DMS 273 treated with DMSO at 0.1 percent for 48 hours (cell line): ENCODE measurements at places on chromosomes 5 and 9.

DNA sequence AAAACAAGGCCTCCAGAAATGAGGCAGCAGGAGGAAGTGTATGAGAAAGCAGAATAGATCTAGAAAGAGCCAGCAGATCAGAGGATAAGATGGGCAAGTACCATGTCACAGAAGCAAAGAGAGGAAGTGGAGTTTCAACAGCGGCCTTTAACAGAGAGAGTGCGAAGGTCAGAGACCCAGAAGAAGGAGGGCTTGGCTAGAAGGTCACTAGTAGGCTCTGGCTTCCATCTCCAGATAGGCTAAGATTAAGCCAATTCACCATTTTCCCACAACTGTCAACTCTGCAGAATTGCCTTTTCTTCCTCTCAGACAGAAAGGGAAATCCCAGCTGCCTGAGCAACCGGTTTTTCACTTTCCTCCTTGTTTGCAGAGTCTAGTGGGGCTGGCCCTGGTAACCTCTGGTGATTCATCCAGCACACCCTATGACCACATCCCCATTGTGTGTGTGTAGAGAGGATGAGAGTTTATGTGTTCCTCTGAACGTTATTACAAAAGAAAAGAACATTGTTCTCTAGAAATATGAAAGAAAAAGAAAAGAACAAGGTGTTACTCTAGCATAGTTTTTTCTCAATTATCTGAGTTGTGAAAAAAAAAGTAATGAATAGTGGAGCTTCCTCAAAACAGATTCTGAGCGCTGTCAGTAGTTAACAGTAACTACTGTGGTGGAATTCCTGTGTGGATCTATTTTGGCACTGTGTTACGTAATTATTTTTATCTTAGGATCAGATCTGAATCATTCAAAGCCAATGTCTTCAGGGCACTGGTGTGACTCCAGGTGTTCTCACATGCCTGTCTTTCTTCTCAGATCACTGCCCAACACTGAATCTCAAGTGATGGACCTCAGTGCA lies 220.4 kb downstream of the ARRDC3 start:
- DNase-seq = no peak

DNA sequence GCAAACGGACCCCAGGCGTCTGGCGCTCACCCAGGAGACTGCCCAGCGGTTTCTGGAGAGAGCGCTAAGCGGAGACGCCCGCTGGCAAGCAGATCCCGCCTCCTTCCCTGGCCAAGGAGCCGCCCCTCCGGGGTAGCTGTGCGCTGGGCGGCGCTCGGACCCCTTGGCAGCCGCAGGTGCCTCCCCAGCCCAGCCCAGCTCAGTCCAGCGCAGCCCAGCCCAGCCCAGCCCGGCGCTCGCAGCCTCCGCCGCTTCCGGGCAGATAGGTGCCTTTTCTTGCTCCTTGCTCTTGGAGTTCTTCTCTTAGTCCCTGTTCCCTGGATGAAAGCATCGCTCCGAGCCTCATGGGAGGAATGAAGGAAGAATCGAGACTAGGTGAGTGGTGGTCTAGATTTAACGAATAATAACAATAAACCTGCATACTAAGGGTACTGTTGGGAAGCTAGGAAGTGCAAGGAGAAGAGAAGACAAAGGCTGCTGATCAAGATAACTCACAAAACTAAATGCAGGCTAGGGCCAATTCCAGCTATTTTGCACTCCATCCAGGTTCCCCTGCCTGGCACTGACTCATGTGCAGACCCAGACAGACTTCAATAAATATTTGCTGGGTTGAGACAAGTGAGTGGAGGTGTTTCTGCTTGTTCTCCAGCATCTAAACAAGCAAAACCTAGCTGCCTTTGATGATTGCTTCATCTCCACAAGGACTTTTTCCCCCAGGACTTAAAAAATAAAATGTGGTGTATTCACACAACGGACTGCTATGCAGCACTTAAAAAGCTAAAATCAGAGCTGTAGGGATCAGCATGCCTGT lies at the start of gene STK32A:
Gene STK32A (plus strand): TSS at position 202 of the 811 bp plus-strand sequence. CDS start 4,609 bp downstream, outside the sequence.
- DNase-seq = peak; percentile 20

- DNase-seq = peak; percentile 10
Observed at GRCh38 chr5:21810737-21811316, 1042.3 kb downstream of the CDH12 start.

GRCh38 chr5:175692235-175692995 lies 34.5 kb downstream of the HRH2 start:
- no peak for DNase-seq

DNA sequence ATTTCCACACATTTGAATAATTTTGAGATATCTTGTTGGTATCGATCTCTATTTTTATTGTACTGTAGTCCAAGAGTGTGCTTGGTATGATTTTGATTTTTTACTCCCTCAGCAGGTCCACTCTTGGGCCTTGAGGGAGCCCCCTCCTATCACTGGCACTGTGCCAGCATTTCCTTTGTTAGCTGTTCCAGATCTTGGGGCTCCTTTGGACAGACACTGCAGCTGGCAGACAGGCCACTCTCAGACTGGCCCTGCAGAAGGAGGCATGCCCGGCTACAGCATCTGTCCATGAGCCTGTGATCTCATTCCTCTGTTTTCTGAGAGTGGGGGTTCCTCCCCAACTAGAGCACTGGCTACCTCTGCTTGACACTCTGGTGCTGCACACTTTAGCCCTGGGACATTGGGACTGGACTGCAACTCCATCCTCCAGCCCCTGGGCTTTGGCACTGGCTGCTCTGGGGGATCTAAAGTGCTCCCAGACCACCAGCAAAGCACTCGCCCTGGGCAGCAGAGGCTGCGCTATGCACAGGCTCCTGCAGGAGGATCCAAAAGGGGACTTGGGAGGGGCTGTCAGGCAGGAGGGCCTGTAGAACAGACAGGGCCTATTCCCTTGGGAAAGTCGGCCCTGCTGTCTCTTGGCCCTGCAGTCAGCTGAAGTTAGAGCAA lies 271.3 kb upstream of the DMAC1 start:
- no peak for DNase-seq

- DNase-seq = no peak
Observed at GRCh38 chr9:698276-698675, 143.2 kb upstream of the DMRT1 start.

GRCh38 chr5:108814551-108814950 lies 66.9 kb downstream of the FER start:
- DNase-seq = no peak

DNA sequence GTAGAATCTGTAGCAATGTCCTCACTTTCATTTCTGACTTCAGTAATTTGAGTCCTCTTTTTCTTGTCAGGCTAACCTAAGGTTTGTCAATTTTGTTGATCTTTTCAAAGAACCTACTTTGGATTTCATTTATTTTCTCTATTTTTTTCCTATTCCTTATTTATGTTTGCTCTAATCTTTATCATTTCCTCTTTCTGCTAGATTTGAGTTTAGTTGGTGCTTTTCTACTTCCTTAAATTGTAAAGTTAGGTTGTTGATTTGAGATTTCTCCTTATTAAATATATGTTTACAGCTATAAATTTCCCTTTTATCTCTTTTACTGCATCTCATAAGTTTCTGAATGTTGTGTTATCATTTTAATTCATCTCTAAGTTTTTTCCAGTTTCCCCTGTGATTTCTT lies 75.1 kb upstream of the FAM120A start:
- no peak for DNase-seq

GRCh38 chr5:19538607-19539006 lies 449.4 kb downstream of the CDH18 start:
- DNase-seq = no peak

- no peak for DNase-seq
Observed at GRCh38 chr5:83931969-83932368, 211.3 kb upstream of the HAPLN1 start.

DNA sequence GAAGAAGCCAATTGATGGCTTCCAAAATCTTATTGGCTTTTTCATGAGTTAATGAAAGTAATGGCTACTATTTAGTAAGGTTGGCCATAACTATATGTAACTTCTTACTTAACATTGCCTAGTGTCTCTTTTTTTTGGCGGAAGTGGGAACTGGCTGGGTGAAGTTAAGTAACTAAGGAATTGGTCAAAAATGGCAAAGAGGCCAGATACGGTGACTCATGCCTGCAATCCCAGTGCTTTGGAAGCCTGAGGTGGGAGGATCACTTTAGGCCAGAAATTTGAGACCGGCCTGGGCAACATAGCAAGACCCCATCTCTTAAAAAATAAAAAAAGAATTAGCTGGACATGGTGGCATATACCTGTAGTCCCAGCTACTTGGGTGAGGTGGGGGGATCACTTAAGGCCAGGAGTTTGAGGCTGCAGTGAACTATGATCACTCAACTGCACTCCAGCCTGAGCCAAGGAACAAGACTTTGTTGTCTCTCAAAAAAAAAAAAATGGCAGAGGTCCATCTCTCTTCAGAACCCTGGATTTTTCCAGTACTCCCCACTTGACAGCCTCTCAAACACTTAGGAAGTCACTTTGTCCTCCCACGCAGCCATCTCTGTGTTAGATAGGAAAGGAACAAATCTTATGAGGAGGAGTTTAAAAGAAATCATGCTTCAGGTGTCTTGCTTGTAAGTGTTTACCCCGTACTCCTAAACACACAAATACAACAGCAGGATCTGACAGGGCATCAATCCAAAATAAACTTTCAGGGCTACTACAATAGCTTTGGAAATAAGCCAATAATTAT lies 75.7 kb downstream of the TEK start:
- DNase-seq = no peak

- DNase-seq = peak; percentile 91
Observed at GRCh38 chr9:129458663-129459546, 162.0 kb downstream of the C9orf50 start.

DNA sequence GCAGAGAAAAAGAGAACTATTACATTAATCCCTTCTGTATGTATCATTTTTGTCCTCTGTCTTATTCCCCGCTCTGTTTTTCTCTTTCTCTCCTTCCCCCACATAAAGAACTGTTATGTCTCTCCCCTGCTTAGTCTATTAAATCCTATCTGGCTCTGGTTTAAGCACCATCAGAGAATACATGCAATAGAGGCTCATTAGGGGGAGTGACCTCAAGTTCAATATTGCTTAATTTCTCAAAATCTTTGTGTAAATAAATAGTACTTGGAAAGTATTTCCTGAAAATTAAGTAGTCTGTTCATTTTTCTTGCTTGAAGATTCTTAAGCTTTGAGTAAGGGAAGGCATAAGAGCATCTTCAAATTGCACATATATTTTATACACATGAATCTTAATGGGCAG lies 41.2 kb upstream of the FAM174A start:
- no peak for DNase-seq

GRCh38 chr5:169668732-169669131 lies 31.7 kb downstream of the DOCK2 start:
- DNase-seq = peak; percentile 13

- no peak for DNase-seq
Observed at GRCh38 chr5:159427180-159428012, 97.1 kb upstream of the IL12B start.

DNA sequence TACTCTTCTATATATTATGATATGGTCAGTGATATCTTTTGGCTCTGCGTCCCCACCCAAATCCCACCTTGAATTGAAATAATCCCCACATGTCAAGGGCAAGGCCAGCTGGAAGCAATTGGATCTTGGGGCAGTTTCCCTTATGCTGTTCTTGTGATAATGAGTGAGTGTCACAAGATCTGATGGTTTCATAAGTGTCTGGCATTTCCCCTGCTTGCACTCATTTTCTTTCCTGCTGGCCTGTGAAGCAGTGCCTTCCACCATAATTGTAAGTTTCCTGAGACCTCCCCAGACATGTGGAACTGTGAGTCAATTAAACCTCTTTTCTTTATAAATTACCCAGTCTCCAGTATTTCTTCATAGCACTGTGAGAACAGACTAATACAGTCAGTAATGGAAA lies 45.0 kb upstream of the TNC start:
- DNase-seq = no peak

GRCh38 chr5:113435575-113435974 lies 786 bp upstream of the TSSK1B start:
- peak; percentile 5 for DNase-seq

DNA sequence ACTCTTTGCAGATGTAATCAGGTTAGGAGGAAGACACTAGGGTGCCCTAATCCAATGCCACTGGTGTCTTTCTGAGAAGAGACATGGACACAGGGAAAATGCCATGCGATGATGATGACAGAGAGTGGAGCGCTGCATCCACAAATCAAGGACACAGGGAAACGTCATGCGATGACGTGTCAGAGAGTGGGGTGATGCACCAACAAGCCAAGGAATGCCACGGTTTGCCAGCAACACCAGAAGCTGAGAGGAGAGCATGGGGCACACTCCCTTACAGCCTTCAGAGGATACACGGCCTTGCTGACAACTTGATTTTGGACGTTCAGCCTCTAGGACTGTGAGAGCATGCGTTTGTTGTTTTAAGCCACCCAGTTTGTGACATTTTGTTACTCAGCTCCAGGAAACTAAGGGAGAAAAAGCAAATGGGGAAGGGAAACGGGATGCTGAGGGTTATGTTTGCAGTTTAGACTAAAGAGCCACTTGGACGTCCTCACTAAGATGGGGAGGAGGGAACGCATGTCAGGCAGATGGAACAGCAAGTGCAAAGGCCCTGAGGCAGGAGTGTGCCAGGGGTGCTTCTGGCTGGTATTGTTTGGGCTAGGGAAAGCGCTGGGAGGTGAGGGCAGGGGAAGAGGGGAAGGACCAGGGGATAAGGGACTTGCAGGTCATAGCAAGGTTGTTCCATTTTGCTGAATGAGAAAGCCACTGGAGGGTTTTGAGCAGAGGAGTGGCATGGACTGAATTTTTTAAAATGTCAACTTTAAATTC lies 2.5 kb upstream of the TENT4A start:
- no peak for DNase-seq

GRCh38 chr5:56414066-56414465 lies 180.9 kb upstream of the ANKRD55 start:
- DNase-seq = no peak

DNA sequence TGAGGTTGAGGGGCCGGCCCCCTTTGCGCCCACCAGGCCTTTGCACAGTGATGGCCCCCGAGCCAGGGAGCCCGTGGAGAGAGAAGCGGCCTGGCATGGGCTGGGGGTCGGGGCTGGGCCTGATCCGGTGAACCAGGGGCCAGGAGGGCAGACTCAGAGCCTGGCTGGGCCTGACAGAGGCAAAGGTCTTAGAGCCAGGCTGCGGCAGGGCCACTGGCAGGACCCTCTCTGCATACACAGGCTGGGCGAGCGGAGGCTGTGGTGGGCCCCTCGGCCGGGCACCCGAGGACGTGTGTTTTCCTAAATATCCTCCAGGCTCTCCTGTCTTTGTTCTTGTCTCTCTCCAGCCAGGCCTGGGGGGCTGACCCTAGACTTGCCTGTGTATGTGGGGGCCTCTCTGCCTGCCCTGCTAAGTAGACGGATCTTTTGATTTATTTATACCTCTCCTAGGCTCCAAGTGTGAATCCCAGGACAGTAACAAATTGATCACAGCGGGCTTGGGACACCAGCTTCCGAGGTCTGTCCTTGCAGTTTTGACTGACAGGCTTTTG lies 933 bp downstream of the NEK6 start:
- no peak for DNase-seq

GRCh38 chr5:91794856-91795548 lies 411.9 kb upstream of the ARRDC3 start:
- DNase-seq = no peak

DNA sequence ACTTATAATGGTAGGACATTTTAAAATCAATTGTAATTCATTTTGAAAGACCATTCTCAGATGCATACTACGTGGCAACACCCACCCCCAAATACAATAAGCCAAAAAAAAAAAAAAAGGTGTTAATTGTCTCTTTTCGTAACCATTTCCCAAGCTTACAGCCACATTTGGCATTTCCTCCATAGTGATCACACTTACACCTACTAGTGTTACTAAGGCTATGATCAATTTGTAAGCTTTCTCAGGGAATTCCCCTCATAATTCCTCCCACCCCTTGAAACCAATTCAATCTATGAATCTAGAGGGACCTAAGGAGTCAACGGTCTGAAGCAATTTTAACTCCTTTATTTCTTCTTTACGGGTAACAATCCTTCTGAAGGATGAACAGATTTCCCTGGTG lies 40.1 kb downstream of the NR2F1 start:
- DNase-seq = no peak
